SK-N-SH (cell line): ENCODE measurements at places on chromosomes 6 and 20. TPM values are rescaled to one million over a fixed set of nuclear protein-coding genes. Genes with fewer than 3 reads are reported as not detected.

DNA sequence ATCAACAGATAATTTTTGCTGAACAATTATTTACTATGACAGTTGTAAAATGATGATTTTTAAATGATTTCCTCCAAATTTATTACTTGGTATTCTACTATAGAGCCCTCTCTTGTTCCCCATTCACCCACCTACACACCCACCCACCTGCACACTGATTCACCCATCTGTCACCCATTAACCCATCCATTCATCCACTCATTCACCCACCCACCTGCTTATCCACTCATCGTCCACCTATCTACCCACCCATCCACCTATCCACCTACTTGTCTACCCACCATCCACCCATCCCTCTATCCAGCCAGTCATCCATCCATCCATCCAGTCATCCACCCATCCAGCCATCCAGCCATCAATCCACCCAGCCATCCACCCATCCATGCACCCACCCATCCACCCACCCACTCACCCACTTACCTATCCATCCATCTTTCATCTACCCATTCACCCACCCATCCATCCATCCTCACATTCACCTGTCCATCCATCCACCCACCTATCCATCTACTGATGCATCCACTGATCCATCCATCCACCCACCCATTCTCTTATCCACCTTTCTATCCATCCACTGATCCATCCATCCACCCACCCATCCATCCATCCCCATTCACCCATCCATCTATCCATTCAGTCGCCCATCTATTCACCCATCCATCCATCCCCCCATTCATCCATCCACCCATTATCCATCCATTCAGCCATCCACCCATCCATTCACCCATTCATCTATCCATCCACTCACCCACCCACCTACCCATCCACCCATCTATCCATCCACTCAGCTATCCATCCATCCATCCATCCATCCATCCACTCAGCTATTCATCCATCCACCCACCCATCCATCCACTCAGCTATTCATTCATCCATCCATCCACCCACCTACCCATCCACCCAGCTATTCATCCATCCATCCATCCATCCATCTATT, 72.0 kb downstream of the SYNJ2 start:
- H3K27ac ChIP-seq = peak overlapping the region; percentile 99
- H3K36me3 ChIP-seq = peaks cover 3% of the 10 kb centered on the region; the same call in 1 of the 2 replicates
- H3K27me3 ChIP-seq = no peaks in the 10 kb centered on the region
- DNase-seq = no peak
- H3K4me1 ChIP-seq = peaks cover 20% of the 10 kb centered on the region

DNA sequence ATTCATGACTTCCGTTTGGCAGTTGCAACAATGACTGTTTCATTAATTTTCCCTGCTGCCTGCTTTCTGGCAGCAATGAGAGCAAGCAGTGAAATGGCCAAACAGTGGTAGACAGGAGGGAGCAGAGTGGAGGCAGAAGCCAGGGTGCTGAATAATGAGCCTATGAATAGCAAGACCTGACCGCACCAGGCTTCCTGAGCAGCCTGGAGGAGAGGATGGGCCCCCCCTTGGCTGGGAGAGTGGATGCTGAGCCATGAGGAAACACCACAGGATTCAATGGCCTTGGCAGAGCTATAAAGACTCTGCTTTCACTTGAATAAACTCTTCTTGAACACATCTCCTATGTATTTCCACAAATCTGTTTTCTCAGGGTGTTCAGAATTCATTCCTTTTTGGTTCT, 68.1 kb upstream of the SNRPB2 start:
- DNase-seq = no peak
- no peak overlapping the region for H3K27ac ChIP-seq
- H3K4me3 ChIP-seq = no peak overlapping the region

GRCh38 chr6:53615633-53616449, 49.7 kb downstream of the KLHL31 start:
- H3K4me3 ChIP-seq = no peak overlapping the region
- no peak for DNase-seq
- H3K27ac ChIP-seq = no peak overlapping the region
- H3K27me3 ChIP-seq = no peaks in the 10 kb centered on the region

GRCh38 chr6:139909992-139910391, 535.5 kb upstream of the CITED2 start:
- no peak overlapping the region for H3K4me3 ChIP-seq
- no peaks in the 10 kb centered on the region for H3K36me3 ChIP-seq
- H3K27me3 ChIP-seq = no peaks in the 10 kb centered on the region
- no peak for DNase-seq
- no peaks in the 10 kb centered on the region for H3K4me1 ChIP-seq

DNA sequence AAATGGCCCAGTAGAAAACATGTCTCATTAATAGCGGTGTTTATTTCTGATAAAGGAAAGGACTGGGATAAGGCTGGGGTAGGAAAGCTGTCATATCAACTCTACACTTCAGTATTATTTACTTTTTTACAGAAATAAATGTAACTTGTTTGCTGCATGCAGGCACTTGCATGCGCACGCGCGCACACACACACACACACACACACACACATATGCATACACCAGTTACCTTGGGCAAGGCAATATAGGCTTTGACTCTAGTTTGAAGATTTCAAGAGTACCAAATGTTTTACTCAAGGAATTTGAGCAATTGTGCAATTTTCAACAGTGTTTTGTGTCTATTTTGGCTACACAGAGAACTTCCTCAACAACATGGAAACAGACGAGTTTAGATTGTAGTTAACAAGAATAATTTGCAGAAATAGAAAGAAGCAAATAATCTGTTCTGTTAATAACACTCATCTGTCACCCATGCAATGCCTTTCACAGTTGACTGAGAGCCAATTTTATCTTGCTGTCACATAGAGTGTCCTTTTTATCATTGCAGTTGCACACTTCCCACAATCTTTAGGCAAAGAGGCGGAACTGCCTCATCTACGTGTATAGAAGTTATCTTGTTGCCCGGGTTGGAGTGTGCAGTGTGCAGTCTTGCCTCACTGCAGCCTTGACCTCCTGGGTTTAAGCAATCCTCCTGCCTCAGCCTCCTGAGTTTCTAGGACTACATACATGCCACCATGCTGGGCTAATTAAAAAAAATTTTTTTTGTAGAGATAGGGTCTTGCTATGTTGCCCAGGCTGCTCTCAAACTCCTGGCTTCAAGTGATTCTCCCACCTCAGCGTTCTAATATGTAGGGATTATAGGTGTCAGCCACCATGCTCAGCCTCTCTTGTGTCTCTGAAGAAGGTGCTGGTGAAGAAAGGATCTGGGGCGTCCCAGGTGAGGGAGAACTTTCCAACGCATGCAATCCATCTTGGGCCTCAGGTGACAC, 74.8 kb upstream of the SHLD1 start:
- H3K27ac ChIP-seq = no peak overlapping the region
- no peaks in the 10 kb centered on the region for H3K4me1 ChIP-seq
- no peaks in the 10 kb centered on the region for H3K36me3 ChIP-seq
- no peak overlapping the region for H3K4me3 ChIP-seq
- DNase-seq = no peak
- H3K27me3 ChIP-seq = no peaks in the 10 kb centered on the region

- H3K36me3 ChIP-seq = no peaks in the 10 kb centered on the region
- no peak for DNase-seq
- H3K27me3 ChIP-seq = no peaks in the 10 kb centered on the region
- peak overlapping the region; percentile 53; the same call in 1 of the 2 replicates for H3K27ac ChIP-seq
- H3K4me3 ChIP-seq = no peak overlapping the region
Measured at GRCh38 chr6:132122871-132123270, 171.7 kb upstream of the CCN2 start.

DNA sequence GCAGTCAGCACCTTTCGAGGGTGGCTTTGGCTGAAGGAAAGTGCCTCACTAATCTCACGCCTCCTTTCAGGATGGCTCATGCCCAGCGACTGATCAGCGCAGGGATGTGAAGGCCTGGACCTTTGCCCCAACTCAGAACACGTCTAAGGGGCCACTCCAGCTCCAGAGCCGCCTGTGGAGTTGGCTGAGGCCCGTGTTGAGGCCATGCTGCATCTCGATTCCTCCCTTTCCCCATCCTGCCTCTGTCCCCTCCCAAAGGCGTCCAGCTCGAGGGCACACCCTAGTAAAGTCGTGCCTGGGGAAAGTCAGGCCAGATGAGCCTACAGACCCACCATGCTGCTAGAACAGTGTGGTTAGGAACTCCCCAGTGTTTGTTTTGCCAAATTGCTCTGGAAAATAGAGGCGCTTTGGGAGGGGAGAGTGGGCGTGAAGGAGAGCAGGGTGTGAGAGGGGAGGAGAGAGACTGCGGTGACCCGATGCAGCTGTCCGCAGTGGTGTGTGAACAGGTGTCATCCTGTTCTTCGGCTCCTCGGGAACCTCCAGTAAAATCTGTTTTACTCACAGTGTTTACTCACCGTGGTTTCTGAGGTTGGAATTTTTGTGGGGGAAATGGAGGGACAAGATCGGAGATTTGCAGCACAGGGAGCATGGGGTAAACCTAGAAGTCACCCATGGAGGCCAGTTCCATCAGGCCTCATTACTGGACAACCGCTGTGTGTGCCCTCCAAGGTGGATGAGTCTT, 85.0 kb upstream of the PMEPA1 start:
- no peak overlapping the region for H3K27ac ChIP-seq
- no peak for DNase-seq
- no peaks in the 10 kb centered on the region for H3K4me1 ChIP-seq
- H3K4me3 ChIP-seq = no peak overlapping the region
- no peaks in the 10 kb centered on the region for H3K27me3 ChIP-seq
- no peaks in the 10 kb centered on the region for H3K36me3 ChIP-seq

DNA sequence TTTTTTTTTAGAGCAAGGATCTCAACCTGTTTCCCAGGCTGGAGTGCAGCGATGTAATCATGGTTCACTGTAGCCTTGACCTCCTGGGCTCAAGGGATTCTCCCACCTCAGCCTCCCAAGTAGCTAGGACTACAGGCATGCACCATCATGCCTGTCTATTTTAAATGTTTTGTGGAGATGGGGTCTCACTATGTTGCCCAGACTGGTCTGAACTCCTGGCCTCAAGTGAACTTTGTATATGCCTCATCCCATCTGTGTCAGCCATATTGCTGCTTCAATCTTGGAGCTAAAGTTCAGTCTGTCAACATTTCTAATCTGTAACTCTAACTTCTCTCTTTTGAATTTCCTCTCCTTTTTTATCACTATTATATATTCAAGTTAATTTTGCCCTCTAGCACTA, 54.3 kb downstream of the CD164 start:
- H3K36me3 ChIP-seq = no peaks in the 10 kb centered on the region
- H3K4me3 ChIP-seq = no peak overlapping the region
- H3K27ac ChIP-seq = no peak overlapping the region
- H3K4me1 ChIP-seq = no peaks in the 10 kb centered on the region

- no peaks in the 10 kb centered on the region for H3K36me3 ChIP-seq
- no peak overlapping the region for H3K27ac ChIP-seq
- H3K27me3 ChIP-seq = no peaks in the 10 kb centered on the region
- DNase-seq = no peak
- H3K4me3 ChIP-seq = no peak overlapping the region
- peaks cover 4% of the 10 kb centered on the region for H3K4me1 ChIP-seq
Measured at GRCh38 chr20:11218173-11218680, 544.4 kb upstream of the JAG1 start.

DNA sequence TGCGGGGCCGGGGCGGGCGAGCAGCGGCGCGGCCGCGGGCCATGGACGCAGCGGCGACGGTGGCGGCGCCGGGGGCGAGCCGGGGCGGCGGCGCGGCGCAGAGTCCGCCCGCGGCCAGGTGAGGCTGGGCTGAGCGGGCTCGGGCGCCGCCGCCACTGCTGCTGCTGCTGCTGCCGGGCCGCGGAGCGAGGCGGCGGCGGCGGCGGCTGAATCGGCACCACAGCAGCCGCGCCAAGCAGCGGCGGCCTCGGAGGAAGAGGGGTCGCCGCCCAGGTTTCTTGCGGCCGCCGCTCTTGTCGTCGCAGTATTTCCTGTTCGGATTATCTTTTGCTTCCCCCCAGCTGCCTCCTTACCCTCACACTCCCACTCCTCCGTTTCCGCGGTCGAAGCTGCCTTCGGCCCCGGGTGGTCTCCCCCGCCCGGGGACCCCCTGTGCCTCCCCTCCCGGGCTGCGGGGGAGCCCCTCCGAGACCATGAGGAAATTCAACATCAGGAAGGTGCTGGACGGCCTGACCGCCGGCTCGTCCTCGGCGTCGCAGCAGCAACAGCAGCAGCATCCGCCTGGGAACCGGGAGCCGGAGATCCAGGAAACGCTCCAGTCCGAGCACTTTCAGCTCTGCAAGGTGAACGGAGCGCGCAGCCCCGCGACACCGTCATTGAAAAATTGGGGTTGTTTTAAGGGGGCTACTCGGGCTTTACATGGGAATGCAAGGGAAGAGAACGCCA, at the start of gene STXBP5:
Gene STXBP5 (plus strand): TSS at position 358 of the 726 bp plus-strand sequence. CDS start 116 bp downstream, at position 474.
- peak within 1 kb of the TSS; percentile 81 for H3K27ac ChIP-seq
- peaks cover 8% of the 10 kb centered on the region for H3K36me3 ChIP-seq

The CBLN4 gene
- 0.02 TPM in 1 of 2 replicates, not detected in the other for polyA plus RNA-seq

The HSPA1L gene
- polyA plus RNA-seq = 0.69 and 0.83 TPM in 2 replicates

The ME1 gene
- polyA plus RNA-seq = 4.7 and 4.9 TPM in 2 replicates

The MEP1A gene
- not detected in 2 replicates for polyA plus RNA-seq

The ZSWIM1 gene
- polyA plus RNA-seq = 1.8 and 2.8 TPM in 2 replicates

The CRISP3 gene
- not detected in 2 replicates for polyA plus RNA-seq
